CD4-positive, alpha-beta T cell treated with Interleukin-17A for 1 hour (primary cell): ENCODE measurements at places on chromosomes 1 and 21.
A peak's percentile ranks its signal among the peaks of the same experiment; 100 is the strongest.

DNA sequence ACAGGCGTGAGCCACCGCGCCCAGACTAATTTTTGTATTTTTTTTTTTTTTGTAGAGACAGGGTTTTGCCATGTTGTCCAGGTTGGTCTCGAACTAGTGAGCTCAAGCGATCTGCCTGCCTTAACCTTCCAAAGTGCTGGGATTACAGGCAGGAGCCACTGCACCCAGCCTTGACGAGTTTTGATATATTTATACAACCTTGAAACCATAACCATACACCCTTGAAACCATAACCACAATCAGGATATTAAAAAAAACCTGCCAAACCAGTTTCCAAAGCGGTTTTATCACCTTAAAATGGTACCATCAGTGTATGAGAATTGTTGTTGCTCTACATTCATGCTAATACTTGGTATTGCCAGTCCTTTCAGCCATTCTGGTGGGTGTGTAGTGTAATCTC is 3.7 kb upstream of the PHACTR4 start:
- DNase-seq = peak; percentile 43

GRCh38 chr21:37783016-37783415 is 133.2 kb downstream of the KCNJ6 start:
- no peak for DNase-seq

DNA sequence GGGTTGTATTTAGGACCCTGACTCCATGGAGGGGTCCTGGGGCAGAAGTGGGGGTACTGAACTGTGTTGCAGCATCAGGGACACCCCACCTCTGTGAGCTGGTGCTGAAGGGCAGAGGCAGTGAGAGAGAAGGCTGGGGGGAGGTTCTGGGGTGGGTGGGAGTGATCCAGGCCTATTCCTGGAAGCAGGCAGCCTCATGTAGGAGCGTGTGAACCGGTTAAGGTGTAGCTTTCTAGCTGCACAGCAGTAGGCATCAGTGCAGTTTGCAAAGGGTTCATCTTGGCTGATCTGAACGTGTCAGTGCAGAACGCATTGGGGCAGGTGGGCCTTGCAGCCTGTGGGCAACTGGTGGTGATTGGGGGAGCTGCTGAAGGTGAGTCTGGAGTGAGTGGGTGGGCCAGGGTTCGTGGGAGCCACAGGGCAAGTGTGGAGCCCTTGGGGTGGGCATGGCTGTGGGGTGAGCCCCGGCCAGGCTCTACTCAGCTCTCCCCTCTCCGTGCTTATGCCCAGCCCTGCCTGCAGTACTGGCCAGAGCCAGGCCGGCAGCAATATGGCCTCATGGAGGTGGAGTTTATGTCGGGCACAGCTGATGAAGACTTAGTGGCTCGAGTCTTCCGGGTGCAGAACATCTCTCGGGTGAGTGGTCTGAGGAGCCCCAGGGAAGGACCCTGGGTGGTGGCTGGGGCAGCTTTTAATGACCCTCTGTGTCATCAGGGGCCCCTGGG is 86.7 kb downstream of the PTPRU start:
- no peak for DNase-seq

DNA sequence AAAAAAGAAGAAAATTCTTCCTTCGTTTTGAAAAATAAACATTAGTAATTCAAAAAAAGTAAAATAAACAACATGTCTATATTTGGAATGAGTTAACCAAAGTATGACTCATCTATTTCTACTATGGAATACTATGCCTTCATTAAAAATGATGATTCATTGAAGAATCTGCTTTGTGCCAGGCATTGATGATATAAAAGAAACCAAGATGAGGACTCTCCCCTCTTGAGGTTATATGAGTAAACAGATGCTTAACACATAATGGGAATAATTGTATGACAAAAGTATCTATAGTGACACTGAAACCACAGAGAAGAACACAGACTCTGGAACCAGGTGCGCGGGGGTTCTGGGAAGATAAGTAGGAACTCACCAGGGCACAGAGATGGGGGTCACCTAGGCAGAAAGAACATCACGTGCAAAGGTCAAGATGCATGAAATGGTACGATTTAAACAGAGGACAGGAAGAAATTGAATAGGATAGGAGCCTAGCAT is 18.8 kb downstream of the ELF3 start:
- no peak for DNase-seq

GRCh38 chr1:46087891-46088290 is 44.5 kb downstream of the PIK3R3 start:
- no peak for DNase-seq

DNA sequence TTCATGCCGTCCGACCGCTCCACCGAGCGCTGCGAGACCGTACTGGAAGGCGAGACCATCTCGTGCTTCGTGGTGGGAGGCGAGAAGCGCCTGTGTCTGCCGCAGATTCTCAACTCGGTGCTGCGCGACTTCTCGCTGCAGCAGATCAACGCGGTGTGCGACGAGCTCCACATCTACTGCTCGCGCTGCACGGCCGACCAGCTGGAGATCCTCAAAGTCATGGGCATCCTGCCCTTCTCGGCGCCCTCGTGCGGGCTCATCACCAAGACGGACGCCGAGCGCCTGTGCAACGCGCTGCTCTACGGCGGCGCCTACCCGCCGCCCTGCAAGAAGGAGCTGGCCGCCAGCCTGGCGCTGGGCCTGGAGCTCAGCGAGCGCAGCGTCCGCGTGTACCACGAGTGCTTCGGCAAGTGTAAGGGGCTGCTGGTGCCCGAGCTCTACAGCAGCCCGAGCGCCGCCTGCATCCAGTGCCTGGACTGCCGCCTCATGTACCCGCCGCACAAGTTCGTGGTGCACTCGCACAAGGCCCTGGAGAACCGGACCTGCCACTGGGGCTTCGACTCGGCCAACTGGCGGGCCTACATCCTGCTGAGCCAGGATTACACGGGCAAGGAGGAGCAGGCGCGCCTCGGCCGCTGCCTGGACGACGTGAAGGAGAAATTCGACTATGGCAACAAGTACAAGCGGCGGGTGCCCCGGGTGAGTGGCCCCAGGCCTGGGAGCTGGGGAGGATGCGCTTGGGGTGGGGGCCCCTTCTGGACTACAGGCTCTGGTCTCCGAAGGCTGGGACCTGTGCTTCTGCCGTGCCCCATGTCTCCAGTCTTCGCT is 1.1 kb downstream of the SKI start:
- DNase-seq = peak; percentile 54

GRCh38 chr1:173392895-173393658 is 84.1 kb upstream of the PRDX6 start:
- DNase-seq = no peak

DNA sequence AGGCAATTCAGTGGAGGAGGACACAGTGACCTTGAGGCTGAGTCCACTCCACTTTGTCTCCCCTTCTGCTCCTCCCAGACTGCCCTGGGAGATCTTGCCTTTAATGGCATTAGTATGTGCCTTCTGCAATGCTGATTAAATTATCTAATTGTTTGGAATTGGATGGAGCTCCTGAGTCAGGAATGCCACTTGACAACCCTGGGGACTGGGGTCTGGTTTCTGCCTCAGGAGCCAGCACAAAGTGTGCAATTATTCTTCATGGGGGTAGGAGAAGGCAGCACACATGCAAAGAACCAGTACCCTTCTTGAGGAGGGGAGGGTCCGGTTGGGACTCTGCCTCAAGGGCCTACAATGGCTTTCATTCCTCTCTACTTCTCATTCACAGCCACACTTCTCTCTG is 11.9 kb upstream of the PLXNA2 start:
- no peak for DNase-seq

GRCh38 chr21:33949516-33950430 is 34.2 kb upstream of the ATP5PO start:
- DNase-seq = peak; percentile 81
